ENCODE measurements at places on chromosomes 12 and 14. TPM values are rescaled to one million over a fixed set of nuclear protein-coding genes. Genes with fewer than 3 reads are reported as not detected.
A peak's percentile ranks its signal among the peaks of the same experiment; 100 is the strongest.

Gene WSCD2
- total RNA-seq, result 2.6 TPM

GRCh38 chr12:27859648-27860047 lies 79.6 kb upstream of the MANSC4 start:
- no peaks in the 10 kb centered on the region for H3K4me1 ChIP-seq
- H3K4me3 ChIP-seq, result no peak overlapping the region
- H3K27me3 ChIP-seq, result no peaks in the 10 kb centered on the region
- H3K36me3 ChIP-seq, result no peaks in the 10 kb centered on the region
- no peak for DNase-seq
- H3K27ac ChIP-seq, result no peak overlapping the region

DNA sequence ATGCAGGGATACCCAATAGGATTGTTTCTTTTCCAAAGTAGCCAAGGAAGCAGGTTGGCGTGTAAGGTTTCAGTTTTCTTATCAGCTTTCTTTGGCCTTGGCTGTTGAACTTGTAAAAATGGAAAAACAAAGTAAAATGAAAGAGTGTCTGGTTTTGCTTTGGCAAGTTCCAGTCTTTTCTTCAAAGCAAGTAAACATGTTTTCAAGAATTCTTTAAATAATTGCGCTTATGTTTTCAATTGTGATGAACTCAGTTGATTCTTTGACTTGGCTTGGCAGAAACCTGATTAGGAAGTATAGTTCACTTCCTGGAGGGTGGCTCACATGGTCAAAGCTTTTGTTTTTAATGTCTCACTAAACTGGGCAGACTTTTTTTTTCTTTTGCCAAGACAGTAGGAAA lies 112.2 kb upstream of the USP44 start:
- no peak overlapping the region for H3K27ac ChIP-seq
- H3K4me3 ChIP-seq, result no peak overlapping the region
- DNase-seq, result no peak
- no peaks in the 10 kb centered on the region for H3K27me3 ChIP-seq
- H3K4me1 ChIP-seq, result no peaks in the 10 kb centered on the region
- H3K36me3 ChIP-seq, result no peaks in the 10 kb centered on the region

- no peaks in the 10 kb centered on the region for H3K4me1 ChIP-seq
- DNase-seq, result no peak
- H3K36me3 ChIP-seq, result no peaks in the 10 kb centered on the region
- H3K27ac ChIP-seq, result no peak overlapping the region
Measured at GRCh38 chr14:99064262-99064954, 207.6 kb downstream of the BCL11B start.

DNA sequence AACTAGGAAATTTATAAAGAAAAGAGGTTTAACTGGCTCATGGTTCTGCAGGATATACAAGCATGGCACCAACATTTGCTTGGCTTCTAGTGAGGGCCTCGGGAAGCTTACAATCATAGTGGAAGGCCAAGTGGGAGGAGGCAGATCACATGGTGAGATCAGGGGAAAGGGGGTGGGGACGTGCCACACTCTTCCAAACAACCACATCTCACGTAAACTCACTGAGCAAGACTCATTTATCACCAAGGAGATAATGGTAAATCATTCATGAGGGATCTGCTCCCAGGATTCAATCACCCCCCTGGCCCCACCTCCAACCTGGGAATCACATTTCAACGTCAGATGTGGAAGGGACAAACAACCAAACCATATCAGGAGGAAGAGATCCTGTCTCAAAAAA lies 35.8 kb downstream of the NUMB start:
- no peak overlapping the region for H3K4me3 ChIP-seq
- H3K27me3 ChIP-seq, result no peaks in the 10 kb centered on the region
- no peak overlapping the region for H3K27ac ChIP-seq
- no peaks in the 10 kb centered on the region for H3K36me3 ChIP-seq
- no peak for DNase-seq

DNA sequence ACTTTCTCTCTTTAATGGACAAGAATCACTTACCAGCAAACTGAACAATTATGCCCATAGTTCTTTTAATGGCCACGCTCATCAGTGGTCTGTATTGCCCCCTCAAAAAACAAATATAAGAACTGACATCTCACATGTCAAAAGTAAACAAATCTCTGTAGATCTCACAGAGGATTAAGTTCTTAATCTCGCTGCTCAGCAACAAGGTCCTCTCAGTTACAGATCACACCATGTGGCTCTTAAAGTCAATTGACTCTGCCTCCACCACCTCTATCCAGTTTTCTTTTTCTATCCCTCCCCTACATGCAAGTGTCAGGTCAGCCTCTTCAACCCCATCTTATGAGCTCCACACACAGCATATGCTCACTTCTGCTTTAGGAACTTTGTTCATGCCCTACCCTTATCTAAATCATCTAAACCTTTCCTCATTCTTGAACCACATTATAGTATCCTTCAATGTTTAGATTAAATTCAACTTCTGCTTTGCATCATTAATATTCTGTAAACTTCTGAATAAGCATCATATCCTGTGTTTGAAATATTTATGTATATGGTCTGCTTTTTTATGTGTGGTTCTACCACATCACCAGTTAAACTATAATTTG lies 7.2 kb downstream of the ADAM20 start:
- H3K27me3 ChIP-seq, result no peaks in the 10 kb centered on the region
- no peak overlapping the region for H3K4me3 ChIP-seq
- DNase-seq, result no peak
- H3K27ac ChIP-seq, result no peak overlapping the region

GRCh38 chr14:37544407-37544806 lies 50.6 kb downstream of the FOXA1 start:
- no peak for DNase-seq
- no peak overlapping the region for H3K4me3 ChIP-seq
- no peaks in the 10 kb centered on the region for H3K36me3 ChIP-seq

GRCh38 chr12:18629916-18630315 lies 107.9 kb downstream of the PLCZ1 start:
- no peak overlapping the region for H3K27ac ChIP-seq
- no peaks in the 10 kb centered on the region for H3K27me3 ChIP-seq
- no peaks in the 10 kb centered on the region for H3K4me1 ChIP-seq
- no peaks in the 10 kb centered on the region for H3K36me3 ChIP-seq

Gene CCDC197
- total RNA-seq, result not detected

GRCh38 chr12:40635141-40635731 lies 57.0 kb upstream of the CNTN1 start:
- no peak overlapping the region for H3K27ac ChIP-seq
- H3K4me3 ChIP-seq, result no peak overlapping the region
- DNase-seq, result no peak
- no peaks in the 10 kb centered on the region for H3K27me3 ChIP-seq

Gene HCAR1
- not detected for total RNA-seq

Gene IGFBP6
- total RNA-seq, result 389 TPM

DNA sequence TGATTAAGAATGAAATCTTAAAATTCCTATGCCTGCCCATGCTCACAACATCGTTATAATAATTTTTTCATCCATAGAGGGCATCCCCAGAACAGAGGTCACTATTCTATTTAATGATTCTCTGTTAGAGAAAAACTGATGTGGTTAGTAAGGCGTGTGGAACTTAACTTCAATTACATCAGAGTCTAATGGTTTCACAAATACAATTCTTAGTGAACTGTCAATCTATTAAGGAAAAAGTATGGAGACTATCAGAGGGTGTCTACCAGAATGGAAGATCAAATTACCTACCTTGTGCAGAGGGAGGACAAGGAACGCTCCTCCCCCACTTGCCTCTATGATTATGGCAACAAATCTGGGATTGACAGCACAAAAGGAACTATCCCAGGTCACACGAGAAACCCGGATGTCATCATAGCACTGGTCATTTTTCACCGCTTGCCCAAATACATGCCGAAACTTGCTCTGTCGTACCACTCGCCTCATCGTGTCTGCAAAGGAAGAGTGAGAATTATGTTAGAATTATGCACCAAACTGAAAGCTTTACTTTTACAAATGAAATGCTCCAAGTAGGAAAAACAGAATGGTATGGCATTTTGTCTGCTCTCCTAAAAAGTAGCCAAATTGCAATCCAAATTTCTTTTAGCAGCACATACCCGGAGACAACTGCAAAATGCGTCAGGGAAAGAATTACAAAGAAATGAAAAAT lies 30.3 kb downstream of the CORO1C start:
- H3K4me1 ChIP-seq, result peaks cover 99% of the 10 kb centered on the region
- H3K4me3 ChIP-seq, result peak overlapping the region; percentile 7
- H3K27me3 ChIP-seq, result no peaks in the 10 kb centered on the region
- peaks cover 11% of the 10 kb centered on the region for H3K36me3 ChIP-seq
- no peak for DNase-seq
- peak overlapping the region; percentile 100 for H3K27ac ChIP-seq

DNA sequence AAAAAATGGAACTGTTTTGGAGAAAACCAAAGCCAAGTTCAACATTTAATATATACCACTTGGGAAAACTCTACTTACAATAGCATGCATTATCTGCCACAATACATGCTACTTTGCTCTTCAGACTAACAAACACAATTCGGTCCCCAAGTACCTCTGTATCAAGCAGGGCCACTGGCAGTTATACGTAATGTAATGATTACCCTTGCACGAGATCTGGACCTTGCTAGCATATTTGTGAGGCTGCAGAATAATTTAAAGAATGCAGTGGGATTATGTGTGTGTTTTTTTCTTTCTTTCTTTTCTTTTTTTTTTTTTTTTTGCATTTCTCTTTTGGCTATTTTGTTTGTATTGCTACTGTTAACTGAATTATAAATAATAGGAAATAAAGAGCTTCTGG lies 22.8 kb upstream of the PYGL start:
- no peak for DNase-seq
- H3K27me3 ChIP-seq, result no peaks in the 10 kb centered on the region
- H3K4me1 ChIP-seq, result peaks cover 10% of the 10 kb centered on the region
- H3K27ac ChIP-seq, result no peak overlapping the region
- no peaks in the 10 kb centered on the region for H3K36me3 ChIP-seq
- no peak overlapping the region for H3K4me3 ChIP-seq

Gene SLC8A3
- total RNA-seq, result not detected

GRCh38 chr14:61872452-61872851 lies 110.2 kb downstream of the SNAPC1 start:
- H3K4me1 ChIP-seq, result no peaks in the 10 kb centered on the region
- H3K4me3 ChIP-seq, result no peak overlapping the region
- H3K27me3 ChIP-seq, result no peaks in the 10 kb centered on the region
- H3K36me3 ChIP-seq, result no peaks in the 10 kb centered on the region
- no peak overlapping the region for H3K27ac ChIP-seq

Gene MYF6
- total RNA-seq, result not detected

- H3K27ac ChIP-seq, result no peak overlapping the region
- no peaks in the 10 kb centered on the region for H3K4me1 ChIP-seq
- no peaks in the 10 kb centered on the region for H3K27me3 ChIP-seq
- peak overlapping the region; percentile 90 for H3K4me3 ChIP-seq
- H3K36me3 ChIP-seq, result peaks cover 16% of the 10 kb centered on the region
Measured at GRCh38 chr12:92138626-92139025, 7.0 kb downstream of the BTG1 start.

DNA sequence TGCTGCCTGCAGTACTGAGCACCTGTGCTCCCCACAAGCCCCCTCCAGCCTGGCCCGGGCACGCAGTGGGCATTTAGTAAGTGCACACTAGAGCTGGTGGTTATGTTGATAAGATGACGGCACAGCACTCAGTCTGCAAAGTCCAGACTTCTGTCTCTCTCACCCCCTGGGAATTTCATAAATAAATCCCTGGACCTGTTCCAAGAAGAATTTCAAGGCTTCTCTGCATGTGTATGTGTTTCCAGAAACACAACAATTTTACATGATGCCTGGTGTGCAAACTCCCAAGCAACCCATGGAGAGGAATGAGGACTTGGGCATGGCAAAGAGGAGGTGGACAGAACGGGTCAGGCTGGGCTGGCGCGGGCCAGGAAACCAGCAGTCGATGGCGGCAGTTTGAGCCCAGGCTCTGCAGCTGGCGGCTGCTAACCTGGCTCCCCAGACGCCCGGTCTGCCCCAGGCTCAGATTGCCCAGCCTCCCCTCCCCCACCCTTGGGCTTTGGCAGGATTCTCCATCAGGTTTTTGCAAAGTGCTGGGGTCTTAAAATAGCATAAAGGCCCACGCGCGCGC lies 10.4 kb upstream of the ACVR1B start:
- no peaks in the 10 kb centered on the region for H3K36me3 ChIP-seq
- H3K27me3 ChIP-seq, result no peaks in the 10 kb centered on the region
- H3K27ac ChIP-seq, result no peak overlapping the region
- peaks cover 9% of the 10 kb centered on the region for H3K4me1 ChIP-seq

DNA sequence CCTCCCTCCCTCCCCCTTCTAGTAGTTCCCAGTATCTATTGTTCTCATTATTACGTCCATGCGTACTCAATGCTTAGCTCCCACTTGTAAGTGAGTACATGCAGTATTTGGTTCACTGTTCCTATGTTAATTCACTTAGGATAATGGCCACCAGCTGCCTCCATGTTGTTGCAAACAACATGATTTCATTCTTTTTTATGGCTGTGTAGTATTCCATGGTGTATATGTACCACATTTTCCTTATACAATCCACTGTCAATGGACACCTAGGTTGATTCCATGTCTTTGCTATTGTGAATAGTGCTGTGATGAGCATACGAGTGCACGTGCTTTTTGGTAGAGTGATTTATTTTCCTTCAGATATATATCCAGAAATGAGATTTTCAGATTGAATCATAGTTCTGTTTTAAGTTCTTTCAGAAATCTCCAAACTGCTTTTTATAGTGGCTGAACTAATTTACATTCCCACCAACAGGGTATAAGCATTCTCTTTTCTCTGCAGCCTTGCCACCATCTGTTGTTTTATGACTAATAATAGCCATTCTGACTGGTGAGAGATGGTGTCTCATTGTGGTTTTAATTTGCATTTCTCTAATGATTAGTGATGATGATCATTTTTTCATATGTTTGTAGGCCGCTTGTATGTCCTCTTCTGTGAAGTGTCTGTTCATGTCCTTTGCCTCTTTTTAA lies 17.9 kb upstream of the CLEC7A start:
- no peaks in the 10 kb centered on the region for H3K4me1 ChIP-seq
- H3K4me3 ChIP-seq, result no peak overlapping the region
- H3K36me3 ChIP-seq, result no peaks in the 10 kb centered on the region
- no peaks in the 10 kb centered on the region for H3K27me3 ChIP-seq
- no peak overlapping the region for H3K27ac ChIP-seq

Gene TMEM253
- not detected for total RNA-seq

Gene IFNG-AS1
- not detected for total RNA-seq

DNA sequence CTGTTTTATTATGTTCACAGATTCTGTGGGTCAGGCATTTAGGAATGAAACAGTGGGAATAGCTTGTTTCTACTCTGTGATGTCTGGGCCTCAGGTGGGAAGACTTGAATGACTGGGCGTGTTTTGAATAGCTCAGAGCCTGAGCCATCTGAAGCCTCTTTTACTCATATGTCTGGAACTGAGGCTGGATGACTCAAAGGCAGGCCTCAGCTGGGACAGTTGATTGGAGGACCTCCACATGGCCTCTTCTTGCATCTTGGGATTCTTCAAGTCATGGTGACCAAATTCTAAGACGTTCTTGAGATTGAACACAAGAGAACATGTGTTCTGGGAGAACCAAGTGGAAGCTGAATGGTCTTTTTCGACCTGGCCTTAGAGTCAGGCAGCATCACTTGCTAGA lies 45.8 kb upstream of the TBX3 start:
- peaks cover 23% of the 10 kb centered on the region for H3K27me3 ChIP-seq
- H3K27ac ChIP-seq, result no peak overlapping the region
- H3K36me3 ChIP-seq, result no peaks in the 10 kb centered on the region
- no peaks in the 10 kb centered on the region for H3K4me1 ChIP-seq
- DNase-seq, result no peak

Measured in sigmoid colon (tissue), 7 donors.